ENCODE measurements at places on chromosomes 6 and 20.

GRCh38 chr6:56594699-56595098 lies 48.0 kb downstream of the DST start:
- no peak for DNase-seq

- no peak for DNase-seq
Observed at GRCh38 chr6:36820700-36821580, 18.3 kb downstream of the CPNE5 start.

DNA sequence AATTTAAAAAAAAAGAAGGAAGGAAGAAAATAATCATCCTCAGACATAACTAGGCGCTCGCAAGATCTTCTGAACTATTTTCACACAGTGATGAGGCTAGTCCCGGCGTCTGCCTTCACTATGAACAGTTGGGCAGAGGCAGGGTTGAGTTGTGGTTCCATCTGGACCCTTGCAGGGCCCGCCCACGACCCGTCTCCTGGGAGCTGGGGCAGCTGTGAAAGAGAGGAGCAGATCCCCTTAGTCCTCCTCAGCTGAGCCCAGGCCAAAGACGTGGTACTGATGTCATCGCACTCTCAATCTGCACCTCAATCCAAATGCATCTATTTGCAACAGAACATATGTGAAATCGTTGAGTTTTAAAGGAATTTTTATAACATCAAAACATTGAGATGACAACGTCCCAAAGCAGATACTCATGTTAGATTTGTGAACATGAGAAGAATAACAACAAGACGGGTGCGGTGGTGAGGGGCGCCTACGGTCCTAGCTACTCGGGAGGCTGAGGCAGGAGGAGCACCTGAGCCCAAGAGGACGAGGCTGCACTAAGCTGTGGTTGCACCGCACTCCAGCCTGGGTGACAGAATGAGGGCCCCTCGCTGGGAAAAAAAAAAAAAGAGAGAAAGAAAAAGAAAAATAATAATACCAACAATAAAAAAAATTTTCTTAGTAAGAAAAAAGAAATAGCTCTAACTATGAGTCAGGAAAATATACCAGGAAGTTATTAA lies 15.3 kb downstream of the TCFL5 start:
- no peak for DNase-seq

DNA sequence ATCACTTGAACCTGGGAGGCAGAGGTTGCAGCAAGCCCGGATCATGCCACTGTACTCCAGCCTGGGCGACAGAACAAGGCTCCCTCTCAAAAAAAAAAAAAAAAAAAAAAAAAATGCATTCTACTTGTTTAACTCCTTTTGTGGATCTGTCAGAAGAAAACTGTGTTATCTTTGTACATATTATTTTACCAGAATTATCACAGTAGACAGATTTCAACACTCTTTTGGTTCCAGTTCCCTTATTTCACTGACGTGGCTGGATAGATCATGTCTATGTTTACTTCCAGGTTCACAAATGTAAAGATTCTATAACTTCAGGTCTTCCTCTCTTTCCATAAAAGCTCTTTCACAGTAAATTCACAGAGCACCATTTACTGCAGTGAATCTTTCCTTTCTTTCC lies 18.4 kb downstream of the NUDT3 start:
- no peak for DNase-seq

DNA sequence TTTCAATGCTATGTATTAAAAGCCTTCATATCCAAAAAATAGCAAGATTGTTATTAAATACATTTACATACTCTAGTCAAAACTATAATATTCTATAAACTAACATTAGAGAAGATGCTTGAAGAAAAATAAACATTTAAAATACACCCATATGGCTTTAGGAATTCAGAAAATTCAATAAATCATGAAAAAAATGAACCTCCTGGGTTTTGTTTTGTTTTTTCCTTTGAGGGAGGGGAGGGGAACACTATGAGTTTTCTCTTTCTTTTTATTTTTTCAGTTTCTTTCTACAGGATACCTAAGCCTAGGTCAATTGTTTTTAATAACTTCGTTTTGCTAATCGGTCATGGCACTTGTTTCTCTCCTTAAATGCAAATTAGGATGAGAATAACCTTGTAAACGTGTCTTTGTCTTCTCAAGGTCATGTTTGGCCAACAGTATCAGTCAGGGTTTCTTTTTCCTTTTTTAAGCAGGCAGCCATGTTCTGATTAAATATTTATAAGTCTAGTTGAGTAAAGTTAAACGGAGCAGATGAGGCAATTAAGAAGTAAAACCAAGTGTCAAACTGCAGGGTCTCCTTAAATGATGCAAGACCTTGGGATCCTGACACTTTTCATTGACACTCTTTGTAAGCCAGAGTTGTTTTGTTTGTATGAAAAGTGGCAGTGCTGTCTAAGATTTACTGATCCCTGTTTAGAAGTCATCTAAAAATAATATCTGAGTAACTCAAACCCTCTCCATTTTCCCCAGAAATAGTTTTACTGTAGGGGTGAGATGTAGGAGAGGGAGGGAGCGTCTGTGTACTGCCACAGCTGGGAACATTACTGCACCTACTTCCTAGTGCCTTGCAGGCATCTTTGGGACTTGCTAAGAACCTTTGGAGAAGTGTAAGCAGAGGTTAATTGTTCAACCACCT lies 392.3 kb downstream of the PLCB1 start:
- no peak for DNase-seq
